Activated gamma-delta T cell treated with anti-CD3 and anti-CD28 coated beads, Interleukin-2, amount 50 U/mL, for 16 hours (primary cell): ENCODE measurements at places on chromosomes 1 and 21.

DNA sequence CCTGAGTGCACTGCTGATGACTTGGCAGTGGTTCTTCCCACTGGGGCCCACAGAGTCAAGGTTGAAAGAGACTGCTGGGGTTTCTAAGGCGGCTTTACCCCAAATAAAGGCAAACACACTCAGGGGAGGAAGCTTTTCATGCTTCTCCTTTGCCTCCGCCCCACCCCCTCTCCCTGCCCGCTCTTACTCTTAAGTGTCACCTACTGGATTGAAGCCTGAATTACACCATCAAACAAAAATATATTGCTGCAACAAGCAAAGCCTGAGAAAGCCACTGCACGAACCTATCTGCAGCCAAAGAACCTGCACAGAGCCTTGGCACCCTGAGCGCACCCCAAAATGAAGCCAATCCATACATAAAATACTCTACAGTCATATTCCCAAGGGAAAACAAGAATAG is 63.1 kb downstream of the PTGFR start:
- no peak for DNase-seq

DNA sequence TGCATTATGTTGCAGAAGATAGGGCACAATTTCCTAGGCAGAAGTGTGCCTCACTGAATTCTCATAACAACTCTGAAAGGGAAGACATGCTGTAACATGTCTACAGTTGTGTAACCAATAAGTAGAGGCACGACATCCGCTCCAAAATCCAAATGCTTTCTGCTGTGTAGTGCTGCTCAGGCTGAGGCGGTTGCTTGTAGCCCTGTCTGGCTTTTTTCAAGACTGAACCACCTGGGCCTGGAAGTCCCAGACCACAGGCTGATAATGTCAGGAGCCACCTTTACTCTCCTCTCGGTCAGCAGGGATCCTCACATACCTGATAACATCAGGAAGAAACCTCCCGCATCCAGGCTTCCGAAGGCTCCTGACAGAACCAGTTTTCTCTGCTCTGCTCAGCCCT is 10.9 kb downstream of the AKNAD1 start:
- DNase-seq = no peak

DNA sequence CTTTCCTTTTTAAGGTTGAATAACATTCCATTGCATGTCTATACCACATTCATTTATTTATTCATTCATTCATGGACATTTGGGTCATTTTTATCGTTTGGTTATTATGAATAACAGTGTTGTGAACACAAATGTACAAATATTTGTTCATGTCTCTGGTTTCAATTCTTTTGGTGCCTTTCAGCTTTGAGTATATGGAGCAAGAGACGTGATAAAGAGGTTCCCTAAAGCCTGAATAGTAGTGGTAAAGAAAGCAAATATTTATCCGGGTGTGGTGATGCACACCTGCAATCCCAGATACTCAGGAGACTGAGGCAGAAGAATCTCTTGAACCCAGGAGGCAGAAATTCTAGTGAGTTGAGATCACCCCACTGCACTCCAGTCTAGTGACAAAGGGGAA is 5.3 kb upstream of the RLF start:
- no peak for DNase-seq

GRCh38 chr1:54358503-54359168 is 47.6 kb downstream of the SSBP3 start:
- DNase-seq = no peak

DNA sequence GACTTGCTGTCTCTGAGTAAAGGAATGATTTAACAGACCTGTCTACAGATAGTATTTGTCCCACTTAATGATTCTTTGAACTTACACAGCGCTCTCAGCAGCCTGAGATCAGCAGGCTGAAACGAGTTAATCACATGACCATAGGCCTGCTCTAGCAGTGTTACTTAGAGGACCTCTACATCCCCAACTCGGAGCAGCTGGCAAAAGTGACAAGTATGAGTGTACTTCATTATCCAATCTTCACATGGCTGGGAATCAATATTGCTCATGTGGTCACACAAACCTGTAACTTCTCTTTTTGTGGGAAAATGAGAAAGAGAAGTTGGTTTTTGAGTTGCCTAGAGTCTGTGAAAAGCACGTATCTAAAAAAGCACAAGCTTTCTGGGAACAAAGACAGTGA is 11.4 kb upstream of the ATP13A2 start:
- DNase-seq = no peak

GRCh38 chr1:48039088-48040054 is 42.2 kb upstream of the TRABD2B start:
- DNase-seq = no peak

GRCh38 chr21:41362605-41363369 is 960 bp downstream of the MX2 start:
- no peak for DNase-seq

DNA sequence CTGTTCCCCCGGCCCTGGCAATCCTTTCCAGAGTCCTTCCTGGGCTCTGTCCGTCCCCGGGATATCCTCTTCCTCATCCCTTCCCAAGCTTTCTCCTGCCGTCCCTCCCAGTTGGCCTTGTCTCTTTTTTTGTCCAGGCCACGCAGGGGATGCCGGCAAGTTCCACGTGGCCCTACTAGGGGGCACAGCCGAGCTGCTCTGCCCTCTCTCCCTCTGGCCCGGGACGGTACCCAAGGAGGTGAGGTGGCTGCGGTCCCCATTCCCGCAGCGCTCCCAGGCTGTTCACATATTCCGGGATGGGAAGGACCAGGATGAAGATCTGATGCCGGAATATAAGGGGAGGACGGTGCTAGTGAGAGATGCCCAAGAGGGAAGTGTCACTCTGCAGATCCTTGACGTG is 13.4 kb upstream of the SVBP start:
- no peak for DNase-seq

GRCh38 chr21:45901061-45901690 is 80.4 kb upstream of the COL6A1 start:
- no peak for DNase-seq

- DNase-seq = no peak
These were observed 328.4 kb downstream of the ZP4 start for GRCh38 chr1:237562242-237562823.

GRCh38 chr1:45155423-45155822 is 51.0 kb downstream of the ZSWIM5 start:
- DNase-seq = no peak

DNA sequence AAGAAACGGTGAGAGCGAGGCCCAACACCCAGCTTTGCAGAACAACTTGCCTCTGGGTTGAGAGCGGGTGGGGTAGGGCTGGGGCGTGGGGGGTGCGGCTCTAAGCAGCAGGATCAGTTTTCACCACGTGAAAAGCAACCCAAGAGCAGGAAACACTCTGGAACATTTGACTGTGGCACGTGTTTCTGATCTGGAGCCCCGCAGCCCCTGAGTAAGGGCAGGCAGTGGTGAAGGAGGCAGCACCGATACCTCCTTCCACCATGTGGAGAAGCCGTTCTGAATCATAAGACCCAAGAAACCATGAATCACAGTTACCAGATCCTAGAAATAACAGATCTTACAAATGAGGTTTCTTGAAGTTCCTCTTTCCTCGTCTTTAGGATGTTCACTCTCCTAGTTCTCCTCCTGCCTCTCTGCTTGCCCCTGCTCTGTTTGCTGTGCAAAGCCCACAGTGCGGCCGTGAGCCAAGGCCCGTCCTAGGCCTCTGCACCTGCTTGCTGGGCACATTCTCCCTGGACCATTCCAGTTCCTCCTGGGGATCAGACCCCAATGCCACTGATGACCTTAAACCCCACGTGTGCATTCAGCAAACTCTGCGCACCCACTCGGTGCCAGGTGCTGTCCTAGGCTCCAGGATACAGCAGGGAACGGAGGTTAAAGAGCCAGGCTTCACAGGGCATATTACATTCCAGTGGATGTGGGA is 31.9 kb downstream of the SLC1A7 start:
- no peak for DNase-seq
